ENCODE measurements at places on chromosomes 2 and 18. TPM values are rescaled to one million over a fixed set of nuclear protein-coding genes. Genes with fewer than 3 reads are reported as not detected.

- DNase-seq, result no peak
Observed at GRCh38 chr2:111030260-111030891, 90.3 kb upstream of the BCL2L11 start.

DNA sequence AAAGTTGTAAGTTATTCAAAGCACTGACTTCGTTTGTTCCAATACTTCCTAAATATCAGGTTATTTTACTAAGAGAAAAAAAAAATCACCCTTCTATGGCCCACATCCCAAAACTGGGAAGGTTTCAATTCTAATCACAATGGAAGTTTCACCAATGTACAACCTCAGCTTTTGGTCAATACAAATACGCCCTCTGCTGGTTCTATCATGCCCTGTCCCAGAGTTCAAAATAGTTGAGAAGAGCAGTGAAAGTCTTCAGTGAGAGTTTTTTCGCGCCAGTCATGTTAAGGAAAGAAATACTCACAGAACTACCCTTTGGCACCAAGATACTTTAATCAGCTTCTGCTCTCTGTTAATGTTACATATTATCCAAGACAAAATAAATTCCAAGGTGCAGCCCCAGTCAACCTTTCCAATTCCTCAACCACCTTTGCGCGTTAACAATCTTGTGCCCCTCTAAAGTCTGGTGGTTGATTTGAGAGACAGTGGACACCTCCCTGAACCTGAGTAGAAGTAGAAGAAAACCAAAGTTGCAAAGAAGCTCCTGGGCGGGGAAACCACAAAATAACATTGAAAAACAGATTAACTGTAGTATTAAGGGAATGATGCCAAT lies 59.9 kb downstream of the SUMO1 start:
- peak; percentile 44 for DNase-seq

GRCh38 chr2:29215739-29216608 lies 100.8 kb downstream of the CLIP4 start:
- DNase-seq, result no peak

DNA sequence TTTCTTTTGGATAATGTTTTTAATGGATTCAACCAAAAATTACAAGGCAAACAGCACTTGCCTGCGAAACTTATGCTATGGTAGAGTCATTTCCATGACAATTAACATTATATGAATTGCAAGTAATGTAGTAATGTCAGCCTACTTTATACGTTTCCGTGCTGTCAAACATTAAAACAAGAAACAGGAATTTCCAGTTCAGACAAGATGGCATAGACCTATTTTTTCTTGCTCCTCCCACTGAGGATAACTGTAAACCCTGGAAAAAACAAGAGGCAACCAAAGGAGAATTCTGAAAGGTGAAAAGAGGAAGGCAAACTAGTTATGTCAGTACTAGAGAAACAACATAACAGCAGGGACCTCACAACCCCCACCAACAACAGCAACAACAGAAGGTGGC lies 170.7 kb downstream of the DIS3L2 start:
- no peak for DNase-seq

- peak; percentile 35 for DNase-seq
Observed at GRCh38 chr2:217836901-217837491, 165.8 kb downstream of the TNS1 start.

DNA sequence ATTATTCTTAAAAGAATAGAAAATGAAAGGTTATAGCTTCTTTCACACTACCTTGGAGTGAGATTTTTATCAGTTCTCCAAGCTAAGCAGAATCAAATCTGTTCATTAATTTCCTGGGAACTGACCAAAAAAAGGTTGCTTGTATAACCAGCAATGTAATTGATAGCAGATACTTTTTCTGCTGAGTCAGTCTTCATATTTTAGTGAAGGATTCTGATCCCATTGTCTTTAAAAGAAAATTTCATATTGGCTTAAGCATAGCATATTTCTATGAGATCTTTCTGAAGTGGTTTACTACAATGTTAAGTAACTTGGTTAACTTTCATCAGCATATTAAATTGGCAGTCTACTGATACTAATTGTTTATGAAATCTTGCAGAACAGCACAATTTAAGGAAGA lies 338.0 kb downstream of the TMX3 start:
- DNase-seq, result no peak

GRCh38 chr2:132415256-132415914 lies 1.2 kb upstream of the GPR39 start:
- DNase-seq, result no peak

DNA sequence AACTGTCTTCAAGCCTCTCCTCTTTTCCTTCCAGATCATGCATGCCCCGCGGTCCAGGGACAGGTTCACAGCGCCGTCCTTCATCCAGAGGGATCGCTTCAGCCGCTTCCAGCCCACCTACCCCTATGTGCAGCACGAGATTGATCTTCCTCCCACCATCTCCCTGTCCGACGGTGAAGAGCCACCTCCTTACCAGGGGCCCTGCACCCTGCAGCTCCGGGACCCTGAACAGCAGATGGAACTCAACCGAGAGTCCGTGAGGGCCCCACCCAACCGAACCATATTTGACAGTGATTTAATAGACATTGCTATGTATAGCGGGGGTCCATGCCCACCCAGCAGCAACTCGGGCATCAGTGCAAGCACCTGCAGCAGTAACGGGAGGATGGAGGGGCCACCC lies 81.3 kb downstream of the FAM210A start:
- DNase-seq, result no peak

GRCh38 chr2:74789271-74789670 lies 44.7 kb upstream of the HK2 start:
- DNase-seq, result no peak

DNA sequence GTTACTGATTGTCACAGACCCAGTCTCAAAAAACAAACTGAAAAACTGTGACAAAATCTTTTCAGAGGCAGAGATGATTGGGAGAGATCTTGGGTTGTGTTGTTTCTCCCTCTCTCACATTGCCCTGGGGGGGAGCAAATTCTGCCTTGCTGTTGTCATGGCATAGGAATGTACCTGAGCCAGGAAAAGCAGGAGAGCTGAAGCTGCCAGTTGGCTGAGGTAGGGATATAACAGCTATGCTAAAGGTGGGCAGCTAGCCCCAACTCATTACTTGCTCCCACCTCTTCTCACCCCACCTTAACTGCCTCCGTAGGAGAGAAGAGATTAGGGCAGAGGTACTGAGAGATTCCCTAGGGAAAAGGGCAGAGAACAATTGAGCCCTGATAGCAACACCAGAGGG lies 299.3 kb downstream of the OSR1 start:
- no peak for DNase-seq

DNA sequence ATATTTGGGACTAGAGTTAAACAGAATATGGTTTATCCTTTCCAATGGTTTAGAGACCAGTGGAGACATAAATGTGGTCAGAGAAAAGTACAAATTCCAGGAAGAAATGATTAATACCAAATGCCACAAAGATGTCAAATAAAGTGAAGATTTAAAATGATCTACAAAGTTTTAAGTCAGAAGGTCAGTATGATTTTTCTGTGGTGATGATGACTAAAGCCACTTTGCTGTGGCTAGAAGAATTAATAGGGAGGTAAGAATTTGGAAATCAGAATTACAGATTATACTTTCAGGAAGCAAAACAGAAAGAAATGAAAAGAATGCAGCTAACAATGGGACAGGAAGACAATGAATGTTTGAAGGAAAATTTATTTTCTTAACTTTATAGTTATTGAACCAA lies 91.5 kb upstream of the CDH7 start:
- no peak for DNase-seq

- DNase-seq, result no peak
Observed at GRCh38 chr2:228657807-228658402, 476.4 kb upstream of the SPHKAP start.

DNA sequence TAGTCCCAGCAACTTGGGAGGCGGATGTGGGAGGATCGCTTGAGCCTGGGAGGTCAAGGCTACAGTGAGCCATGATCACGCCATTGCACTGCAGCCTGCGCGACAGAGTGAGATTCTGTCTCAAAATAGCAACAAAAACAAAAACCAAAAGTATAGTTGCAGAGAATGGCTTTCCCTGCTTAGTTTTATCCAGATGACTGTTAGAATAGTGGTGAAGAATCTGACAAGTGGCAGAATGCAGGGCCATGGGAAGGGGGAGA lies 53.8 kb downstream of the NEDD4L start:
- DNase-seq, result no peak

- DNase-seq, result no peak
Observed at GRCh38 chr18:66428795-66429194, 175.1 kb downstream of the CDH19 start.

DNA sequence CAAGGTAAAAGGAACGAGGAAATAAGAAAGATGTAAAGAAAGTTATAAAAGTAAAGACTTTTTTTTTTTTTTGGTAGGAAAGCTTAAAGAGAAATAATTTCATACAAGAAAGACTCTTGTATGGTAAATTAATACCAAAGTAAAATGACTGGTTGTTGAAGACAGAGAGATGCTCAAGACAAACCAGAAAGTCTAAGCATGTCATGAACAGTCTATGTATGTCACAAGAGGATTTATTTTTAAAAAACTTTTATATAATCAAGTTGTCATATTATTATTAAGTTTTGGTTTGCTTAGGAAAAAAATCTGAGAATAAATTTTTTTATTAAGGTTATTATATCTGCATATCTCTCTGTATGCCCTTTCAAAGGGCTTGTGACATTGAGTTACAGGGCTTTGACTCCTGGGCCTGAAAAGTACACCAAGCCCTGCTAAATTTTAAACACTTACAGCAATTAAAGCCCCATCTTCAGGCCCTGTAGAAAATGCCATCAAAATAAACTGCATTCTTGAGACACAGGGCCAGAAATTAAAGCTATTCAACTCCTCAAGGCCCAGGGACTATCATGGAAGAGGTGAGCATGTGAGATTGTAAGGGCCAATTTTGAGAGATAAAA lies 10.9 kb upstream of the SGPP2 start:
- DNase-seq, result no peak

GRCh38 chr2:78568782-78569373 lies 456.6 kb upstream of the REG3G start:
- DNase-seq, result no peak

DNA sequence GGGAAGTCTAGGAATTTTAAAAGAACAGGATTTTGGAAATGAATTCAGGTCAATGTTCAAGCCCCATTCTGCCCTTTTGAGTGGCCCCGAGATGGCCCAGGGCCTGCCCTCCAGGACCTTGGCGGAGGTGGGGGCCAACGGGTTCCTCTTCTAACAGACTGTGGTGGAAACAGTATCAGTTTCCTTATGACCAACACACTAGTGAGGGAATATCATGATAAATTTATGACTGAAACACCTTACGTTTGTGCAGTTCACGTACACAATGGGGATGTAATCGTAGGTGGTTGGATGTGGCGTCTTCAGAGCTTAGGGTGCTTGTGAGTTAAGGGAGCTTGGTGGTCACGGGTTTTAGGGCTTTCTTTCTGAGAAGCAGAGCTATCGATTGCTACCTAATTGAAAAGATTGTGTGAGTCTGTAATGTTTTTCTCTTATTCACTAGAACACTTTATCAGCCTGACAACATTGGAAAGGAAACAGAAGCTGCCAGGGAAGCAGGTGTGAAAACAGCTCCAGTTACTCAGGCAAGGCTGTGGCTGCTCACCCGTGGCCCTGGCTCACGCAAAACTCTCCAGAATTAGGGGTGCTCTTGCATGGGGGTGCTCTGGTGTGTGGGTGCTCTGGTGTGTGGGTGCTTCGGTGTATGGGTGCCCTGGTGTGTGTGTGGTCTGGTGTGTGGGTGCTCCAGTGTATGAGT lies 165.3 kb downstream of the SNTG2 start:
- no peak for DNase-seq

The MAP3K20 gene
- total RNA-seq, result 107 TPM

The CCDC121 gene
- 6.9 TPM for total RNA-seq
